ENCODE measurements at places on chromosomes 16 and 17.

DNA sequence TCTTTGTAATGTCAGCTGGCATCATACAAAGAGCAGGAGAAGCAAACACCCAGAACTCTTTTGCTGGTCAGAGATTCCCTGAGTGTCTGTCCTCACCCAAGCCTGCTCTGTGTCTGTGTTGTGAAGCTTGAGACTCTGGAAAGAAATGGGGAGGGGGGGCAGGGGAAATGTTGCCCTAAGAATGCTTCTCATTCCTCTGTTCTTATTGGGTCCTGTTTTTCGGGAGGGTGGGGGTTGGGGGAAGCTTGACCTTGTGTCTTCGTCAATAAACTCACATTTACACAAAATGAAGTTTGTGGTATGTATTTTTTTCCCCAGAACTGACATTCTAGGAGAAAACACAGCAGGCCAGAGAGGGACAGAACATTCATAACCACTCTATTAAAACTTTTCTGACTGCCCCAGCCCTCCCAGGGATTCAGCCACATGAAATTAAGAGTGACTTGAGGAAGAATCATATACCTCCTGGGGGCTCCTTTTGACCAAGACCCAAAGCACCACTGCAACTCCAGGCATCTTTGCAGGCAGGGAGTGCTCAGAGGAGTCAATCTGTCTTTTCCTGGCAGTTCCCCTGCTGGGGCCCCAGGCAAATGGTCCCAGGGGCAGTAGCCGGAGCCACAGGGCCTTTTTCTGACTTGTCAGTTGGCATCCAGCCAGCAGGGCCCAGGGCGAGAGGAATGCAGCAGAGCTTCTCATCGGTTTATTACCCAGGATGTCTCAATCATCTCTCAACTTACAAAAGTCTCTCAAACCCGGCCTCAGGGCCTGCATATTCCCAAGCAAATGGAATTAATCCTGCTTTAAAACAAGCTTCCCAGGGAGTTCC, 5.1 kb upstream of the RASL10B start:
- no peak for DNase-seq

GRCh38 chr17:76151896-76152454, 10.9 kb upstream of the FOXJ1 start:
- DNase-seq, result no peak

DNA sequence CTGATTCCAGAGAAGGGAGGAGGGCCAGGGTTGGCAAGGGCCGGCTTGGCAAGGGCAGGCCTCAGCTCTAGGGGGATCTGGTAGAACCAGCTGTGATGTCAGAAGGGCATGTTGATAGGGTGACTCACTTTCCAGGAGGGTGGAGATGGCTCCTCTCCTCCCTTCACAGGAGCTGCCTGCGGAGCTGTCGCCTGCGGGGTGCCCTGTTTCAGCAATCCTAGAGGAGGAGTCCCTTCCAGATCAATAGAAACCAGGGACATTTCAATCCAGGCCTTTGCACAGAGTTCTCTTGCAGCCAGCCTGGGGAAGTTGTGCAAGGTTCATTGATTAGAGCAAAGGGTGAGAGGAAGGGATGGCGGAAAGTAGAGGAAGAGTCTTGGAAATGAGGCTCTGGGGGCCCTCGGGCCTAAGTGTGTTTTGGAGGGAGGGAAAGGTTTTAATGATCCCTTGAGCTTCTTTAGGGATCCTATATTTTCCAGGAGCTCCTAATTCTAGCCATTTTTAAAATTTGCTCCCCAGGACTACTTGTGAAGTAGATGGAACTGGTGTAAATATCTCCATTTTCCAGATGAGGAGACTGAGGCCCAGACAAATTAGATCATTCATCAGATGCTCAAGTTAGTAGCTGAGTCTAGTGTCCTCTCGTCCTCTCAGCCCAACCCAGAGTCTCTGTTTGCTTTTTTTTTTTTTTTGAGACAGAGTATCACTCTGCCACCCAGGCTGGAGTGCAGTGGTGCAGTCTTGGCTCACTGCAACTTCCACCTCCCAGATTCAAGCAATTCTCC, 24.8 kb upstream of the CSNK2A2 start:
- no peak for DNase-seq

GRCh38 chr16:20673882-20674683, 23.4 kb downstream of the ACSM1 start:
- no peak for DNase-seq

All from activated T-helper 1 cell treated with Interleukin-2 at 50 U/mL for 16 hours (primary cell).